ENCODE measurements at places on chromosomes 5 and 9.

GRCh38 chr5:160266752-160267345 is 37.5 kb downstream of the FABP6 start:
- DNase-seq = no peak

- DNase-seq = no peak
Observed at GRCh38 chr9:130446101-130446861, 1.5 kb downstream of the ASS1 start.

DNA sequence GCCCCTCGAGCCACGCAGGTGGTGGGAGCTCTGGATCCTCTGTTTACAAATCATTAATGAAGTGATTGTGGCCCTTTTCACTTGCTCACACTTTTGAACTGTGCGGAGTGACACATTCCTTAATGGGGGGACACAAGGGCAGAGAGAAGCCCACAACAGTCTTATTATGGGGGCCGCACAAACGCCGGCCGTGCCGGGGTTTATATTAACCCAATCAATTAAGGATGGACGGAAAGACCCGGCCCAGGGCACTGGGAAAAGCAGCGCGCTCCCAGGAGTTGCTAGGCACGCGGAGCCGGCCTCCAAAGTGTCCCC is 634.8 kb downstream of the IRX1 start:
- DNase-seq = no peak

DNA sequence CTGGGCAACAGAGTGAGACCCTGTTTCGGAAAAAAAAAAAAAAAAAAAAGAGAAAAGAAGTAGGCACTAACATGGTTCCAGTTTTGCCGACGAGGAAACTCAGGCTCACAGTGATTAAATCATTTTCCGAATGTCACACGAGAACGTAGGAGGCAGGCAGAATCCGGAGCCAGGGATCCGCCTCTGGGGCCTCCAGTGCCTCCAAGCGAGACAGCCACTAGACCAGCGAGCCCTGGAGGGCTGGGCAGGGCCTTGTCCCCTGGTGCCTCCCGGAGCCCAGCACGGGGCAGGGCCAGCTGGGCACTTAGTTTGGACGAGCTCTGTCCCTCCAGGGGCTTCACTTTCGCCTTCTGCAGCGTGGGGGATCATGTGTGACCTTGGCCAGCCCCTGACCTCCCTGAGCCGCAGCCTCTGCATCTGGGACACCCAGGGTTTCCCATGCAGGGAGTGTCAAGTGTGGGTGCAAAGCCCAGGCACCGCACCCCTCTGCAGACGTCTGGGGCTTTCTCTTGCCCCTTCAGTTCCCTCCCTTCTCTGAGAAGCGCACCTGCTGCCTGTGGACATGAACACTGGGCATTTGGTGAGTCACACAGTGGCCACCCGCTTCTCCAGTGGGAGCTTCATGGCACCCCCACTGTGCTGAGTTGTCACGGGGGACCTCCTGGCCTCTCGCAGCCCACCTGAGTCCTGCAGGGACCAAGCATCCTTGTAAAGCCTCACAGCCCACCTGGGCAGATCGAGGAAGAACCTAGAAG is 80.3 kb downstream of the RXRA start:
- no peak for DNase-seq

DNA sequence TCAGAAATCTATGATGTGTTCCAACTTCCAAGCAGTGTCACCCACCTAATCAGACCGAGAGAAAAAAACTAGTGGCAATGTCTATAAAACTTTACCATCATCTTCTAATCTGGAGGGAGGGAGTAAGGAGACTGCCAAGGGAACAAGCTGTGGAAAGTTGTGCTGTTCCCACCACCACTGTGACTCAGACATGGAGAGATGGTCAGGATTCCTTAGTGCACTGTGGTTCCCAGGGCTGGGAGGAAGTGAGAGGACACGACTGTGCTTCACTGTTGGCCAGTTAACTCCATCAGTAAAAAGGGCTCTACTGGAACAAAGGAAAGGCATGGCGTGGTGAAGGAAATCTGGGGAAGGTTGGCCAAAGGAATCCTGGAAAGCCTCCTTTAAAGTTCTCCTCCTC is 18.8 kb downstream of the TICAM2 start:
- no peak for DNase-seq

DNA sequence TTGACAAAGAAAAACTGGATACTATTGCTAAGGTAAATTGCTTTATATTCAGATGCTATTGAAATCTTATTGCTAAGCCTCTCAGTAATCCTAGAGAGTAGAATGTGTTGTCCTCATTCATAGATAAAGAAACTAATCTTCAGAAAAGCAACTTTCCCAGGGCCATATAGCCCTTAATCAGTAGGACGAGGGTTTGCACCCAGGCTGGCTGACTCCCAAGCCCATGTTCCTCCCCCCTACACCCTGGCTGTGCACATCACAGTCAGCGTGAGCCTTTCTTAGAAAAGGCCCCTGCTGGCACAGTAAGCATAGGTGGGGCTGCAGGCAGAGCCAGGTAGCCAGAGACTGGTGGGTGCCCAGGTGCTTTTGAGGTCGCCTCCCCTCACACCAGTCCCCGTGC is 15.8 kb upstream of the GLIPR2 start:
- DNase-seq = no peak

GRCh38 chr5:13503017-13503416 is 441.5 kb downstream of the DNAH5 start:
- no peak for DNase-seq

GRCh38 chr5:144421411-144421810 is 250.7 kb downstream of the KCTD16 start:
- DNase-seq = no peak

GRCh38 chr5:172144291-172144815 is 43.7 kb downstream of the STK10 start:
- no peak for DNase-seq

DNA sequence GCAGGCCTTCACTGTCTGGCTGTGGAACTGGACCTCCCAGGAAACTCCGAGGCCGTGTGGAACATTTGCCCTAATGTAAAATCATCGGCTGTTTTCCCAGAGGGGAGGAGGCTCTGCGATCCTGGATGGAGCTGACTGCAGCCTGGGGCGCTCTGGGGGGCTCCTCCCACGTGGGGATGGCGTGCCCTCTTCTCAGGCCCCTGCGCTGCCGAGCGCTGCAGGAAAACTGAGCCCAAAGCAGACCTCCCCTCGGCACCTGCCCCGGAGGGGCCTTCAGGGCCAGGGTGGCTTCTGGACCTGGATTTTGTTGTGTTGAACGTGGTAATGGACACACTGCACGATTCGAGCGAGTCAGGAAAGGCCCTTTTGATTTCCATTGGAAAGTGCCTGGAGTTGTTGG is 23.9 kb downstream of the HNRNPH1 start:
- DNase-seq = no peak

- no peak for DNase-seq
Observed at GRCh38 chr5:7802855-7803254, 48.1 kb downstream of the CFAP90 start.

GRCh38 chr9:85431339-85432102 is 310.2 kb downstream of the AGTPBP1 start:
- no peak for DNase-seq

DNA sequence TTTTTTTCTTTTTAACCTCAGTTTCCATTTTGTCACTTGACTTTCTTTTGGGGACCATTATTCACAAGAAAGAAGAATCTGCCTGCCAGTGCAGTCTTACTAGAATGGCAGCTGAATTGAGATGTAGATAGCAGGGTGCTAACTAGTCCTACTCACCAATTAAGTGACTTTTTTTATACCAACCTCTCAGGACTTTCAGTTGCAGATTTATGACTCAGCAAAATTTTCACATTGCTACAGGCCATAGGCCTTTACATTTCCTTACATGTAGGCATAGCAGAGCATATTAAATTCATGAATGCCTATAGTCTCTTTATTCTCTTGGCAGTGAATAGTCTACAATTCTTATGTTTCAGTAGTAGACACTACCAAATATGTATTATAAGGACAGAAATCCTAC is 54.0 kb upstream of the FKTN start:
- DNase-seq = no peak

GRCh38 chr5:158236511-158237335 is 377.8 kb upstream of the CLINT1 start:
- DNase-seq = no peak

- no peak for DNase-seq
Observed at GRCh38 chr9:34430843-34431437, 27.4 kb downstream of the FAM219A start.

DNA sequence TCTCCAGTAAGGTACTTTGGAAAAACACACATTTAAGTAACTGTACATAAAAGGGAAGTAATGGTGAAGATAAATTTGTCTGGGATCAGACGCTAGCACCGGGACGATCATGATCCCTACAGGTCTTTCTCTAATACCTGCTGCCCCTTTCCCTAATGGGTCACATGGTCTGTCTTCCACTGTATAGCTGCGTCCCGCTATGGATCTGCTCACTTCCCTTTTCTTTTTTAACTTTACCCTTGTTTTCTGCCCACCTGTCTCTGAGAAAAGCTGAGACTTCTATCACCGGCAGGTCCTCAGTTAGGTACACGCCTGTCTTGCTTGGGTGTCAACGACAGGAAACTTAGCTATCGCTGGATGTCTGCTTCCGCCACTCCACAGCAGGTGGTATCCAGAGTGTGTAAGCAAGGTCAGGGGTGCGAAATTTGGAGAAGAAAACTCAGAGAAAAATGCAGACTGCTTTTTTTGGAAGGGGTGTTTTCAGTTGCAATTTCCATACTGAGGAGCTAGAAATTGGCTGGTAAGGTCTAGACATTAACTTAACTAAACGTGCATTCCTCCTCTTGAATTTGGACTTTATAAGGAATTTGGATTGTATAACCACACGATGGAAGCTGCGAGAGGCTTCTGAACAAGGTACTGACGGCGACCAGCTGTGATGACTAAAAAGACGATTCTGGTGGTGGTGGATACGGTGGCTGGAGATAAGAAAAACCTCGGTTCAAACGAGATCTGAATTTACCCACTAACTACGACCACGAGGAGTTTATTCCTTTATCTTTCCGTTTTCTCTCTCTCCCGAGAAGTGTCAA is 1.1 kb upstream of the ICE1 start:
- DNase-seq = peak; percentile 68

DNA sequence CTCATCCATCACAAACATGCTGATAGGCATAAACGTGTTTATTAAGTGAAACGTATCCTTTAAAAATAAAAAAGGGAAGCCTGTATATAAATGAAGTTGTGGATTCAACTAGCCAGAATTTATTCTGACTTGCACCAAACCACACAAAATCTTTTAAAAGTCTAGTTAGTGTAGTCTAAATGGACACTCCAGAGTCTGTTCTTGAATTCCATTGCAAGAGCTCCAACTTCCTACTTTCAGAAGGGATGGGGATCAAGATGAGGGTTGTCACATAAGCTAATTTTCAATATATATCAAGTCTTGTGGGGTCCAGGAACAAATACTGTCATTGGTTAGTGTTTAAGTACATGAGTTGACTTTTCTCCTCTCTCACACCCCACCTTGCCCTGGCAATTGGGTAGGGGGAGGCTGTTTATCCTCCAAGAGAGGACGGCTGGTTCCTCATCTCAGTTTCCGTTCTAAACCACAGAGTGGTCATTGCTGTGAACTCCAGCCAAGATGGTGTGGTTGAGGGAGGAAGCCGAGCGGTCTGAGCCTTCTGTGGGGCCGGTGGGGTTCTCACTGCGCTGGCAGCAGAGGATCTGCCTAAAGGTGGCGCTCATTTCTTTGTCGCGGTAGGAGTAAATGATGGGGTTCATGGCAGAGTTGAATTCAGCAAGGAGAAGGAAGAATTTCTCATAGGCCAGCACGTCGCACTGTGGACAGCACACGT is 163.2 kb downstream of the LPAR1 start:
- DNase-seq = no peak

GRCh38 chr9:94922691-94923107 is 196.2 kb downstream of the AOPEP start:
- DNase-seq = no peak

- peak; percentile 58 for DNase-seq
Observed at GRCh38 chr5:466661-467310, 23.8 kb downstream of the EXOC3 start.

DNA sequence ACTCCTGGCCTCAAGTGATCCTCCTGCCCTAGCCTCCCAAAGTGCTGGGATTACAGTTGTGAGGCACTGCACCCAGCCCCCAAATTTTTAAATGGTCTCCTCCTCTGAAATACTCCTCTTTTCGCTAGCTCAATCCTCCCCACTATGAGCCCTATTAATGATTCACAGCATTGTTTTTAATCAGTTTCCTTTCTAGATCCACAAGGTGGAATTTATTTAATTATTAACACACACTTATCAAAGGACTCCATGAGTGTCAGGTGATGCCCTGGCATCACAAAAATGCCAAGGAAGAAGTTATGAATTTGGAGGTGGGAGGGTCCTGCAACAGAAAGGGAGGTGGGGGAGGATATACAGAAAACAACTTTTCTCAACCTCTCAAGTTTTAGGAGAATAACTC is 806.5 kb downstream of the PRELID2 start:
- DNase-seq = no peak

GRCh38 chr5:66850354-66851075 is 254.3 kb downstream of the MAST4 start:
- no peak for DNase-seq

DNA sequence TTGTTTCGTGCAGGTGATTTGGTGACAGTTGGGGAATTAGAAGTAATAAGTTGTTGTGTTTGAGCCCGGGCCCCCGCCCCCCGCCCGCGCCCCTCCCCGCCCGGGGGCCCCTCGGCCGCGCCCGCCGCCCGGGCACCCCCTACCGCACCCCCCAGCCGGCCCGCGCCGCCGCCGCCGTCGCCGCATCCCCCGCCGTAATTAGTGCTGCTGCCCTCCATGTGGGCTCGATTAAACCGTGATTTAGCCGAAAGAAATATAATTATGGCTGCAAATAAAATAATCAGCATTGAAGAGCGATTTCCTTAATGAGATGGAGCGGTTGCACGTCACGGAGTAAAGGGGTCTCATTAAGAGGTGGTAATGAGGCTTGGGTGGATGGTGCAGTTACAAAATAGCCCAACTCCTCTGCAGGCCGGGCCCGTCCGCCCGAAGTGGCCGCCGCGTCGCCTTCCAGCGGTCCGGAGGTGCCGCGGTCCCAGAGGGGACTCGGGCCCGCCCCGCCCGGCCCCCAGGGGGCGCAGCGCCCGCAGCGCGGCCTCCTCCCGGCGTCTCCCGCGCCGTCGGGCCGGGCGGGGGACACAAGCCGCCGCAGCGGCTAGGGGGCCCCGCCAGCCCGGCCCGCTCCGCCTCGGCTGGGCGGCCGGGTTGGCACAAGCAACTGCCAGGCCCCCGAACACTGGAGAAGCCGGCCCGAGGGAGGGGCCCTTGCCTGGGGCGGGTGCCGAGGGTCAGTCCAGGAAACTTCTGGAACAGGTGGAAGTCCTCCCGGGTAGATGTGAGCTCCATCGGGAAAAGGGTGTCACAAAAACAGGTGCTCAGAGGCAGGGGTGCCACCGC is 6.9 kb upstream of the OTP start:
- peak; percentile 79 for DNase-seq

GRCh38 chr9:9410736-9411135 is 1202.1 kb downstream of the PTPRD start:
- no peak for DNase-seq

- DNase-seq = no peak
Observed at GRCh38 chr5:75089137-75089536, 36.8 kb upstream of the GCNT4 start.

GRCh38 chr9:86082870-86083269 is 16.5 kb downstream of the GOLM1 start:
- no peak for DNase-seq

DNA sequence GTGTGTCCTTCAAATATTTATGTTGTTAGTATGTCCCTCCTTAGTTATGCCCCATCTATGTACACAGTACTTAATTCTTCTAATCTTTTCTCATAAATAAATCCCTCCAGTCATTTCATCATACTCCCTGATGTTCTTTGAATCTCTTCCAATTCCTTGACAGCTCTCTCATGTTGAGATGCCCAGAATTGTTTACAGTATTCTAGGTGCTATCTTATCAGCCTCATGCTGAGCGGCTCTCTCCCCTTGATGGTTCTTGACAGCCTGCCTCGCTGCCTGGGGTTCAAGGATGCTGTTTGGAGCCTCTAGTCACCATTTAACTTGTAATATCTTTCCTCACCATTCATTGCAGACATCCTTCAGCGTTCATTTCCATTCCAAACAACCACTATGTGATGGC is 799.2 kb downstream of the BRINP1 start:
- no peak for DNase-seq
